ENCODE measurements at places on chromosomes 6 and 20.

- DNase-seq, result no peak
Measured at GRCh38 chr6:85402071-85402470, 47.8 kb upstream of the NT5E start.

DNA sequence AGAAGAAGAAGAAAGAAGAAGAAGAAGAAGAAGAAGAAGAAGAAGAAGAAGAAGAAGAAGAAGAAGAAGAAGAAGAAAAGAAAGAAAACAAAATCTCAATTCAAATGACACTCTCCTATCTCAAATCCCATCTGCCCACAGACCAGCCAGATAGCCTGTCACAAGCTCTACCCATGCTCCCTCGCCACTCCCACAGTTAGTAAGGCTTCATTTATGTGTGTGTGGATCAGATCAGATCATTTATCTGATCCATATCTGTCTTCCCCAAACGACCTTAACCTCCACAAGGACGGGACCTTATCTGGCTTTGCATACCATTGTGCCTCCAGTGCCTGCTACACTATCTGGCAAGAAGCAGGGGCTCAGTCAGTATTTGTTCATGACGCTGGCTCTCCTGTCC is 81.9 kb upstream of the RREB1 start:
- DNase-seq, result no peak

DNA sequence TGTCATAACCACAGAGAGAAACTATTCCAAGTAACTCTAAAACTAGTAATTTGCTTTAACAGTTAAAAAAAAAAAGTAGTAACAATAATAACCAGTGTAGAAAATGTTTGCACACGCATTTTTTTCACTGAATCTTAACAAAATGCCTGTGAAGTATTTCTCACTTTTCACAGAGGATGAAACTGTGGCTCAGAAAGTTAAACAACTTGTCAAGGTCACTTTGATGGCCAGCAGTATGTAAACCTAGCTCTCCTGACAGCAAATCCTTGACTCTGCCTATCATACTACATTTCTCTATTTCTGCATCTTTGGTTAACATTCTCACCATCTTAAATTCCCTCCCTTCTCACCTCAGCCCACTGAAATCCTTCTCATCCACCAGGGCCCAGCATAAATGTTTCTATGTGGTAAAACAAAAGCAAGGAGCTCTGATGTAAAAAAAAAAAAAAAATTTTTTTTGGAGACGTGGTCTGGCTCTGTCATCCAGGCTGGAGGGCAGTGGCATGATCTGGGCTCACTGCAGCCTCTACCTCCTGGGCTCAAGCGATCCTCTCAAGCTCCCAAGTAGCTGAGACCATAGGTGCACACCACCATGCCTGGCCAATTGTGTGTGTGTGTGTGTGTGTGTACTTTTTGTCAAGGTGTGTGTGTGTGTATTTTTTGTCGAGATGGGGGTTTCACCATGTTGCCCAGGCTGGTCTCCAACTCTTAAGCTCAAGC is 26.1 kb upstream of the ZC3H12D start:
- no peak for DNase-seq

- DNase-seq, result no peak
Measured at GRCh38 chr20:4150070-4150441, 134.7 kb upstream of the RNF24 start.

DNA sequence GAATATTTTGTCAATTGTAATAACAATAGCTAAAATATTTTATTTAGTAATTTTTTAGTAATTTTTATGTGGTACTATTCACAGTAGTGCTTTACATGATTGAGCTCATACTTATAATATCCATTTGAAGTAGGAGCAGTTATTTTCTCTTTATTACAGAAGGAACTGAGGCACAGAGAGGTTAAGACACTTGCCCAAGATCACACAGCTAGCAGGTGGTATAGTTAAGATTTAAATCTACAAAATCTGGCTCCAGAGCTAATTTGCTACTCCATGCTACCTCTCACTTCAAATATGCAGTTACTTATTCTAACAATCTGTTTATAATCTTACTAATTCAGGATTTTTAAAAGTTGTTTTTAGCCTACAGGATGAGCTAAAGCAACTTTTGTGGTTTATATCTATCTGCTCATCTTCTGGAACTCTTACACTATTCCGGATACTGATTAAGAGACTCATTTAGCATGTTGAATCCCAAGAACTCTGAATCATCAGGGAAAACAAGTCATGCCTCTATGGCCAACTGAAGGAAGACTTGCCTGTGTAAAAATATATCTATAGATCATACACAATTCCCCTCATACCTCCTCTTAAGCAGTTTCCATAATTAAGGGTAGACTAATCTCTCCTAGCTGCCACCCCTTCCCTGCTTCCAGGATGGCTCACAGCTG is 324.2 kb downstream of the UBE3D start:
- DNase-seq, result no peak

DNA sequence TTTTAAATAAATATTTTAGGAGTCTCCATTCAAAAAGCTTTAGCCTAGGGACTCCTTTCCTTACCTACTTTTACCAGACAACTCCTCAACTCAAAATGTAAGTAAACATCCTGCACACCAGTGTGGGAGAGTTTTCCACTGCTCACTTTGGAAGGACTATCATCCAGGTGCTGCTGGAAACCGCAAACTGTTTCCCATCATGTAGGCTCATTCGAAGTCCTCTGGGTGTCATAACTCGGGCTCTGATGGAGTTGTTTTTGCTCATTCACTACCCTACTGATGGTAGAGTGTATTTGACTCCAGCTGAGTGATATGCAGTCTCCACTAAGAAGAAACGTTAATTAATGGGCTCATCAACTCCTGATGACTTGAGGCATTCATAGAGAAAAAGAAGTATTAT is 136.5 kb upstream of the AKAP12 start:
- no peak for DNase-seq

Measured in stimulated activated CD4-positive, alpha-beta T cell treated with anti-CD3 and anti-CD28 coated beads, Interleukin-2, amount 100 ng/mL, for 4 hours (primary cell).